ENCODE measurements at places on chromosomes 3 and 15. TPM values are rescaled to one million over a fixed set of nuclear protein-coding genes. Genes with fewer than 3 reads are reported as not detected.
A peak's percentile ranks its signal among the peaks of the same experiment; 100 is the strongest.

GRCh38 chr3:193822492-193823212, 229.6 kb downstream of the OPA1 start:
- H3K4me3 ChIP-seq = no peak overlapping the region
- no peaks in the 10 kb centered on the region for H3K36me3 ChIP-seq
- DNase-seq = no peak
- H3K4me1 ChIP-seq = peaks cover 37% of the 10 kb centered on the region

TMEM87A gene
- 43.3 TPM for total RNA-seq

FBXL22 gene
- 0.71 TPM for total RNA-seq

DNA sequence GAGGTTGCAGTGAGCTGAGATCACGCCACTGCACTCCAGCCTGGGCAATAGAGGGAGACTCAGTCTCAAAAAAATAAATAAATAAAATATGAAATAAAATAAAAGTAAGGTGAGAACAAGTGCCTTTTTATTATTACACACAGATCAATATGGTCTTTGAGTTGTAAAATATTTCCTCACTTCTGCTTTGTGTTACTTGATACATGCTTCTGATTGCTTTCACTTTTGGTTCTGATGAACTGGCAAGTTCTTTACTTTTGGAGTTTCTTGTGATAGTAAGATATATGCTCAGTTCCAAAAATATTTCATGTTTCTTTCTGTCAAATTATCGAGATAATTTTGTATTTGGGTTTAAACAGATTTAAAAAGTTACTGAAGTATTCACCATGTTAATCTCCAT, 16.6 kb upstream of the GYG1 start:
- no peaks in the 10 kb centered on the region for H3K27me3 ChIP-seq
- H3K36me3 ChIP-seq = no peaks in the 10 kb centered on the region
- peaks cover 12% of the 10 kb centered on the region for H3K4me1 ChIP-seq
- DNase-seq = no peak
- H3K27ac ChIP-seq = no peak overlapping the region

DNA sequence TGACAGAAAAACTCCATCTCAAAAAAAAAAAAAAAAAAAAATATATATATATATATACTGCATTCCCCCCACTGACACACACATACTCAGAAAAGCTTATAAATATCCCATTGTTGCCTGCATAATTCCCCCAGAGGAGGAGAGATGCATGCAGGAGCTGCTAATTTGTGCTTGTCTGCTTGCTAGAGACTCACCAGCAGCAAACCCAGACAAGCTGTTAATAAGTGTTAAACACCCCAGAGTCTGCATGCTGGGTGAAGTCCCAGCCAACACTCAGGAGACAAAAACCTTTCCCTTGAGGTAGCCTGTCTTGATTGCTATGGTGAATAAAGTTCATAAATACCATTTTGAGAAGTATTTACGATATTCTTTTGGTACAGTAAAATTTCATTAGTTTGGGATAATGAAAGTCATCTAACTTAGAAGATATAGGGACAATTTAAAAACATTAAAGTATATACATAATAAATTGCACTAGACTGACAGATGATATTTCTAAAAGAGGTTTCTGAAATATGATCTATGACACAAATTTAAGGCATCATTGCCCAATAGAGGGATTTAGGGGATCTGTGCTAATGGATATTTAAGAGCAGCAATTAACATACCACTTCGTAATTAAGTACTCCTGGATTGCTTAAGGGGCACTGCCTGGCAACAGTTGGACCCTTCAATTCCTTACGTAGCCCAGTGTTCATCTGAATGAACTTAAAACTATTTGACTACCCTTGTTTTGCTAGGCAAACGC, 400.0 kb upstream of the C2CD4B start:
- H3K36me3 ChIP-seq = no peaks in the 10 kb centered on the region
- H3K4me3 ChIP-seq = no peak overlapping the region
- no peak for DNase-seq
- H3K27me3 ChIP-seq = no peaks in the 10 kb centered on the region
- no peak overlapping the region for H3K27ac ChIP-seq

DNA sequence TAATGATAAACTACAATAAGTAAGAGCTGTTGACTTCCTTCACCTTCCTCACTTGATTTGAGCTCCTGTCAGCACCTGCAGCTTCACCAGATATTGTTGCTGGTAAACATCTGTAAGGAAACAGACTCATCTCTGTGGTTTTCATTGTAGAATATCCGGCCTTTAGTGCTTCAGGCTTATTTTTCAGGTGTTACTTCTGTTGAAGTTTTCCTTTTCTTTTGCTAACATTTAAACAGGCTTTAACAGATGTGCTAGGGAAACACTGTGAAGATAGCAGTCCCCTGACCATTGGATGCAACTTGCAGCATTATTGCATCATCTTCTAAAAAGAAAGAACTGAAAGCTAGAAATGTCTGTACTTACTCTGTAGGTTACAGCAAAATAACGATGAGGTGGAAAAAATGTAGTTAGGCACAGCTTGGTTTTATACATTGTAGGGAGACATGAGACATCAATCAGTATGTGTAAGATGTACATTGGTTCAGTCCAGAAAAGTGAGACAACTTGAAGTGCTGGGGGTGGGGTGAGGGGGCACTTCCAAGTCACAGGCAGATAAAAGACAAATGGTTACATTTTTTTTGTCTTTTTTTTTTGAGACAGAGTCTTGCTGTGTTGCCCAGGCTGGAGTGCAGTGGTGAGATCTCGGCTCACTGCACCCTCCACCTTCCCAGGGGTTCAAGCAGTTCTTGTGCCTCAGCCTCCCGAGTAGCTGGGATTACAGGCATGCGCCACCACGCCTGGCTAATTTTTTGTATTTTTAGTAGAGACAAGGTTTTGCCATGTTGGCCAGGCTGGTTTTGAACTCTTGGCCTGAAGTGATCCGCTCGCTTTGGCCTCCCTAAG, 10.2 kb downstream of the EDEM1 start:
- DNase-seq = no peak
- H3K27me3 ChIP-seq = no peaks in the 10 kb centered on the region
- no peak overlapping the region for H3K27ac ChIP-seq
- H3K4me1 ChIP-seq = no peaks in the 10 kb centered on the region

GXYLT2 gene
- total RNA-seq = 1.5 TPM

RLBP1 gene
- 1.3 TPM for total RNA-seq

ARL14 gene
- total RNA-seq = not detected

GRCh38 chr3:112744825-112745566, 101.7 kb downstream of the CD200R1L start:
- H3K4me3 ChIP-seq = no peak overlapping the region
- no peak for DNase-seq
- H3K27me3 ChIP-seq = no peaks in the 10 kb centered on the region
- H3K27ac ChIP-seq = no peak overlapping the region
- peaks cover 11% of the 10 kb centered on the region for H3K4me1 ChIP-seq

RAB6B gene
- total RNA-seq = 7.7 TPM

GRCh38 chr15:58513726-58514336, 82.0 kb downstream of the LIPC start:
- no peak for DNase-seq
- no peak overlapping the region for H3K4me3 ChIP-seq
- no peaks in the 10 kb centered on the region for H3K36me3 ChIP-seq
- H3K27me3 ChIP-seq = no peaks in the 10 kb centered on the region

DNA sequence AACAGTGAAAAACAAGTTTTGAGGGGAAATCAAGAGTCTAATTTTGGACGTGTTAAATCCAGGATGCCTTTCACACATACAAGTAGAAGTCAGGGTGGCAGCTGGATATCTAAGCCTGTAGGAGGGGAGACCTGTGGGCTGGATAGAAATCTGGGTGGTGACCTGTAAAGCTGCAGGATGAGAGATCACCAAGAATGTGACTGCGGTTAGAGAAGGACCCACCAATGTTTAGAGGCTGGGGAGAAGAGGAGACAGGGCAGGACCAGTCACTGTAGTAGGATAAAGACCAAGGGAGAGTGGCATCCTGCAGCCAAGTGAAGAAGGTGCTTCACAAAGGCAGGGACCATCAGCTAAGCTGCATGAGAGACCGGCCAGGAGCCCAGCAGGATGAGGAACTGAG, 36.2 kb downstream of the MRAS start:
- H3K36me3 ChIP-seq = no peaks in the 10 kb centered on the region
- H3K27ac ChIP-seq = no peak overlapping the region
- H3K4me1 ChIP-seq = no peaks in the 10 kb centered on the region
- DNase-seq = no peak
- H3K4me3 ChIP-seq = no peak overlapping the region

GRCh38 chr3:37479981-37480380, 305.6 kb upstream of the LRRFIP2 start:
- H3K27ac ChIP-seq = no peak overlapping the region
- no peaks in the 10 kb centered on the region for H3K27me3 ChIP-seq
- DNase-seq = no peak
- no peaks in the 10 kb centered on the region for H3K36me3 ChIP-seq

DNA sequence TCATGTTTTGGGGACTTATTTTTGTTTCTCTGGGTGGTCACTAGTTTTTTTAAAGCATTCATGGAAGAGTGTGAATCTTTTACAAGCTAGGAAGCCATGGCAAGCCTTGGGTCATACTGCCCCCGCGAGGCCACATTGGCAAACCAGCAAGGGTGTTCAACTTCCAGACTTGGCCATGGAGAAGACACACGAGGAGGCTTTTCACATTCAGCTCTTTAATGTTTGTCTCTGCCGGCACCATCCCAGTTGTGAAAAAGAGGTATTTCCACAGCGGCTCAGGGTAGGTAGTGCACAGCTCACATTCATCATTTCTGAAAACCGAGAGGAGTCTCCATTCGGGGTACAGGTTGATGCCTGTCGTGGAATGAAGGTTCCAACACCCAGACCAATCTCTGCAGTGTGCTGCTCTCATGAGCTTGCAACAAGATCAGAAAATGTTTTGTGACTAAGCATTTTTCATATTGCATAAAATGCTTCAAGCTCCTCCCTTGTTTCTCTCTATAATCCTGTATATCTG, 7.7 kb downstream of the CCR5 start:
- no peak overlapping the region for H3K27ac ChIP-seq
- H3K36me3 ChIP-seq = no peaks in the 10 kb centered on the region
- H3K4me1 ChIP-seq = no peaks in the 10 kb centered on the region
- no peak overlapping the region for H3K4me3 ChIP-seq
- peak; percentile 75 for DNase-seq

FBXO40 gene
- total RNA-seq = not detected

DNA sequence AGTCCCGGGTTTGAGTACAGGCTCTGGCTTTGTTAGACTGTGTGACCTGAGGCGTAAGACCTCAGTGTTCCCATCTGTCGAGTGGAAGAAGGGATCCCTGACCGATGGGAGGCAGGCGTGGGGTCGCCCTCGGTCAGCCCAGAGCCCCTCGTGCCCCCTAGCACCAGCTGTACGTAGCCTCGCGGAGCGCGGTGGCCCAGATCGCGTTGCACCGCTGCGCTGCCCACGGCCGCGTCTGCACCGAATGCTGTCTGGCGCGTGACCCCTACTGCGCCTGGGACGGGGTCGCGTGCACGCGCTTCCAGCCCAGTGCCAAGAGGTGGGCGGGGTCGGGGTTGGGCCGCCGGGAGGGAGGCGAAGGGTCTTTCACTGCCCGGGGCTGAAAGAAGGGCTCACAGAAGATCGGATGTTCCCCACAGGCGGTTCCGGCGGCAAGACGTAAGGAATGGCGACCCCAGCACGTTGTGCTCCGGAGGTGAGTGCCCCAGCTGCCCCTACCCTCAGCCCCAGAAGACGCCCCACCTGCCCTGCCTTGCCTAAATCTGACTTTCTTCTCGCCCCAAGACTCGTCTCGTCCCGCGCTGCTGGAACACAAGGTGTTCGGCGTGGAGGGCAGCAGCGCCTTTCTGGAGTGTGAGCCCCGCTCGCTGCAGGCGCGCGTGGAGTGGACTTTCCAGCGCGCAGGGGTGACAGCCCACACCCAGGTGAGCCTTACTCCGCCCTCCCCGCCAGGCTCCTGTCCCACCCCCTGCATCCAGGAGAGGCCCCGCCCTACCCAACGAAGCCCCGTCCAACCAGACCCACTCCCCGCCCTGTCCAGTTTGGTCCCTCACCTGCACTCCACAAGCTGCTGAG, 3.5 kb upstream of the LSMEM2 start:
- DNase-seq = peak; percentile 80
- peaks cover 59% of the 10 kb centered on the region for H3K27me3 ChIP-seq
- H3K4me1 ChIP-seq = peaks cover 9% of the 10 kb centered on the region
- H3K4me3 ChIP-seq = peak overlapping the region; percentile 48
- no peaks in the 10 kb centered on the region for H3K36me3 ChIP-seq

- no peak overlapping the region for H3K27ac ChIP-seq
- H3K36me3 ChIP-seq = peaks cover 7% of the 10 kb centered on the region
- no peak for DNase-seq
Observed at GRCh38 chr3:186571644-186572013, 1.1 kb downstream of the DNAJB11 start.

SETD5 gene
- total RNA-seq = 198 TPM

- no peak overlapping the region for H3K27ac ChIP-seq
- H3K4me3 ChIP-seq = no peak overlapping the region
- H3K27me3 ChIP-seq = no peaks in the 10 kb centered on the region
- DNase-seq = no peak
- H3K4me1 ChIP-seq = peaks cover 5% of the 10 kb centered on the region
Observed at GRCh38 chr3:182692695-182693094, 100.6 kb upstream of the ATP11B start.

MNS1 gene
- total RNA-seq = 6.2 TPM

- no peak for DNase-seq
- H3K36me3 ChIP-seq = no peaks in the 10 kb centered on the region
- no peak overlapping the region for H3K4me3 ChIP-seq
- no peaks in the 10 kb centered on the region for H3K4me1 ChIP-seq
- no peak overlapping the region for H3K27ac ChIP-seq
- no peaks in the 10 kb centered on the region for H3K27me3 ChIP-seq
Observed at GRCh38 chr3:148878095-148878494, 13.0 kb downstream of the CPA3 start.

GRCh38 chr15:57671636-57672035, 34.9 kb upstream of the POLR2M start:
- H3K4me3 ChIP-seq = no peak overlapping the region
- DNase-seq = no peak
- no peaks in the 10 kb centered on the region for H3K27me3 ChIP-seq

DNA sequence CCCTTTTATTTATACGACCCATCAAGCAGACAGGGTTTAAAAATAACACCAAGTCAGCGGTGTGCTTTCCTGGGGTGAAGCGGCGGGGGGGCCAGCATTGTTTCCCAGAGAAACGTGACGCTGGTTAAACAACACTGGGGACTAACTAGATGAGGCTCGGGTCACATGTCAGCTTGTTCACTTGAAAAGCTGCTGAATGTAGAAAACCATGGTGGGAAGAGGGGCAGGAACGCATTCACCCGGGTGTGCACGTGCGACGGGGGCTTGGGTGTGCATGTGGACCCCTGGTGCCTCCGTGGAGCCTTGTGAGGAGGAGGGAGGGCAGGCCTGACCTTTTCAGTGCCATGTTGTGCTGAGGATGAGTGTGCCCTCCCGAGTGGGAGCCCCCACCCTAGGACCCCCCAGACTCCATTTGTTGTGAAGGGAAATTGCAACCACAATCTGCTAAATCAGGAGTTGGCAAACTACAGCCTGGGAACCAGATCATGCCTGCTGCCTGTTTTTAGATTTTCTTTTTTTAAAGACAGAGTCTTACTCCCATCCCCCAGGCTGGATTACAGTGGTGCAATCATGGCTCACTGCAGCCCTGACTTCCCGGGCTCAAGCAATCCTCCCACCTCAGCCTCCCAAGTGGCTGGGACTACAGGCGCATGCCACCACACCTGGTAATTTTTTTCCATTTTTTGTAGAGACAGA, 70.4 kb upstream of the CMTM7 start:
- no peaks in the 10 kb centered on the region for H3K27me3 ChIP-seq
- H3K4me1 ChIP-seq = peaks cover 57% of the 10 kb centered on the region
- no peaks in the 10 kb centered on the region for H3K36me3 ChIP-seq
- H3K27ac ChIP-seq = peak overlapping the region; percentile 90

CYP1A2 gene
- total RNA-seq = not detected

LCMT2 gene
- 14.2 TPM for total RNA-seq

Measured in neural progenitor cell (in vitro differentiated cells).